ENCODE measurements at places on chromosomes 4 and X.

DNA sequence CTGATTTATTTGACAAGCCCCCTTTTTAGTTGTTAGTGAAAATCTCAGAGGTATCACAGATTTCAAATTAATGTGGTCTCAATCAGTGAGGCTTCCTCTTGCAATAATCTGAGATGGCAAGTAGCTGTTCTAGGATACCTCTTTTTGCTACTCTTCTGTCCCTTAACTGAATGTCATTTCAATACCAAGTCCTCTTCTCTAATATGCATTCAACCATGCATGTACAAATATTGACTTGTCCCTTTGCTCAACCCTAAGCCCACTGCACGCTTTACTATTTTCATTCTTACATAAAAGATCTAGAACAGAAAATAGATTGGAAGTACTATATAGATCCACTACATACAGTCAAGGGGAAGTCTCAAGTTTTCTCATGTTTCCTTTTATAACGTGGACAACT lies 164.2 kb downstream of the CBR4 start:
- DNase-seq = no peak

GRCh38 chrX:134186362-134187121 lies 50.4 kb upstream of the CCDC160 start:
- DNase-seq = no peak

DNA sequence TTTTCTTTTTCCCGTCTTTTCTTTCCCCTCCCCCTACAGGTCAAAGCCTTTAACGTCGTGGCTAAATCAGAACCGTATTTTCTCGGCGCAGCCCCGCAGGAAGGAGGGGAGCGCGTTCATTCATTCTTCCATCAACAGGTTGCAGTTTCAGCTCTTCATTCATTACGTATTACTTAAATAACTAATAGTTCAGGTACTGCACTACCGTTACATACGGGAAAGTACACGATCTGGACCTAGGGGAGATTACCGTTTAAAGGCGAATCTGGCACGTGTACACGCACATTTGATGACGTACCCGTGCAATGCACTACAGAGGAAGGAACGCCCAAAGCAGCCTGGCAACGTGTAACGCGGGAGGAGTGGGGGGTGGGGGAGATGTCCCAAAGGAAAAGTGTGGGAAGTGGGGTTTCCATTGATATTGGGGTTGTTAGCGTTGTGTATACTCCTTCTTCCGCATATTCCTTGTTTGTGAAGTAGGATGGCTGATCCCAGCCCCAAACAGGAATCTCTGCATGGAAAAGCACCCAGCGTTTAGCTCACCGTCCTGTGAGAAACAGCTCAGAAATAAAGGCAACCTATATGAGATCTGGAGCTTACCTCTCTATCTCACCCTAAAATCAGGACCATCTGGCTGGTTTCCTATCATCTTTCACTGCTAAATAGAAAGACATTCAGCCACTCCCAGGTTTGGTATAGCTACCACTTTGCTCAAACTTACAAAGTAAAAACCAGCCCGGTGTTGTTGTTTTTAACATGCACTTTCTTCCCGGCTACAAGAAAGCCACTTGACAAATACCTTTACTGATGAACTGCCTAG lies 585 bp upstream of the SEC24D start:
- DNase-seq = peak; percentile 61

- DNase-seq = no peak
Measured at GRCh38 chr4:40536032-40536431, 93.6 kb downstream of the RBM47 start.

- peak; percentile 45 for DNase-seq
Measured at GRCh38 chr4:109559625-109559982, 442 bp upstream of the MCUB start.

GRCh38 chr4:37890801-37891259 lies at the start of gene TBC1D1:
TSS of gene TBC1D1 (plus strand) at chr4:37891084. CDS start at chr4:37902096, 11,012 bp downstream.
- DNase-seq = peak; percentile 95

- DNase-seq = peak; percentile 42
Measured at GRCh38 chr4:89422441-89422990, 114.9 kb upstream of the GPRIN3 start.

DNA sequence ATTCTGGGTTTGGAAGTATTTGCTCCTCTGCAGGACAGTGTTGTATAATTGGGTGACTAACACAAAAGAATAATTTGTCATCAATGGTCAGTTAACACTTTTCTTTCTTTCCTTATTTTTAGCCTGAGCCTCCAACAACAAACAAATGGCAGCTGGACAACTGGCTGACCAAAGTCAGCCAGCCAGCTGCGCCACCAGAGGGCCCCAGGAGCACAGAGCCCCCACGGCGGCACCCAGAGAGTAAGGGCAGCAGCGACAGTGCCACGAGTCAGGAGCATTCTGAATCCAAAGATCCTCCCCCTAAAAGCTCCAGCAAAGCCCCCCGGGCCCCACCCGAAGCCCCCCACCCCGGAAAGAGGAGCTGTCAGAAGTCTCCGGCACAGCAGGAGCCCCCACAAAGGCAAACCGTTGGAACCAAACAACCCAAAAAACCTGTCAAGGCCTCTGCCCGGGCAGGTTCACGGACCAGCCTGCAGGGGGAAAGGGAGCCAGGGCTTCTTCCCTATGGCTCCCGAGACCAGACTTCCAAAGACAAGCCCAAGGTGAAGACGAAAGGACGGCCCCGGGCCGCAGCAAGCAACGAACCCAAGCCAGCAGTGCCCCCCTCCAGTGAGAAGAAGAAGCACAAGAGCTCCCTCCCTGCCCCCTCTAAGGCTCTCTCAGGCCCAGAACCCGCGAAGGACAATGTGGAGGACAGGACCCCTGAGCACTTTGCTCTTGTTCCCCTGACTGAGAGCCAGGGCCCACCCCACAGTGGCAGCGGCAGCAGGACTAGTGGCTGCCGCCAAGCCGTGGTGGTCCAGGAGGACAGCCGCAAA lies 106.0 kb downstream of the KLHL8 start:
- DNase-seq = no peak

GRCh38 chr4:25914670-25915352 lies 791 bp downstream of the SMIM20 start:
- DNase-seq = no peak

- no peak for DNase-seq
Measured at GRCh38 chrX:24200133-24200532, 50.6 kb downstream of the ZFX start.

DNA sequence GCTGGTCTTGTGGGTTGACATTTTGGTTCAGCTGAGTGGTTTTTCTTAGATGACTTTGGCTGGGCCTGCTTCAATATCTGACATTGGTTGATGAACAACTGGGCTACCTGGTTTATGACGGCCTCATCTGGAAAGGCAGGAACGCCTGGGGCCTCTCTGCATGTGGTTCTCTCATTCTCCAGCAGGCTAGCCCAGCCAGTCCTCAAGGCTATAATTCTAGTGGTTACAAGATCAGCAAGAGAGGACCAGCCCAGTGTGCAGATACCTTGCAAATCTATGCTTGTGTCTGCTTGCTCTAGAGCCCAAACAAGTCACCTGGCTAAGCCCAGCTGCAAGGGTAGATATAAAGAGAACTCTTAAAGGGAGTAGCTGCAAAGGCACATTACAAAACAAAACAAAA lies 214.2 kb upstream of the PUDP start:
- DNase-seq = no peak

GRCh38 chr4:170666909-170667308 lies 577.2 kb upstream of the AADAT start:
- DNase-seq = no peak

- no peak for DNase-seq
Measured at GRCh38 chr4:158065176-158065575, 107.6 kb downstream of the GASK1B start.

GRCh38 chrX:23263892-23264291 lies 70.8 kb upstream of the PTCHD1 start:
- DNase-seq = no peak

GRCh38 chrX:8520791-8521190 lies 56.2 kb downstream of the VCX3B start:
- DNase-seq = no peak

DNA sequence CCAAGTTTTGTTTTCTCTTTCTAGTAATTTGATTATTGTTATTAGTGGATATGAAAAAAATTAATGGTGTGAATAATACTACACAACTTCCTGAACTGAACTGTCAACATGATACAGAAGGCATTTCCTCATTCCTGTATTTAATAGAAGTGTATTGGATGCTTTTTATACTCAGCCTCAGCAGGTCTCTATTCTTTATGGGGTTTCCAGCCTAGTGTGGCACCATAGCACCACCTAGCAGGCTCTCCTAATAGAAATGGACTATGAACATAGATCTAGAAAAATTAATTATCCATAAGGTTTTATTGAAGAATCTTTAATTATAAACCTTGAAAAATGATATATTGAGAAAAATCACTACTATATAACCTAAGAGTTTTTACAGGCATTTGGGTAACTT lies 52.4 kb downstream of the GLRB start:
- DNase-seq = peak; percentile 4

DNA sequence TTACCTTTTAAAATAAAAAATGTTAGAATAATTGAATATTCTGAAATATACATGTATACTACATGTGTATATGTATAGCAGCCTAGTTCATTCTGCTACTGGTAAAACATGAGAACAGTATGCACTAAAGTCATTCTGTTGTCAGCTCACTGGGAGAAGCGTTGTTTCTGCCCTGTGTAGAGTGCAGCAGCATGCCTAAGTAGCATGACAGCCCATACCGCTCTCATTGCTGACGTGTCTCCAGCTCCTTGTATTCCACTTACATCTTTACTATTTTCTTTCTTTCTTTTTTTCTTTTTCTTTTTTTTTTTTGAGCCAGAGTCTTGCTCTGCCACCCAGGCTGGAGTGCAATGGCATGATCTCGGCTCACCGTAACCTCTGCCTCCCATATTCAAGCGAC lies 90.7 kb downstream of the KLHL8 start:
- DNase-seq = no peak

DNA sequence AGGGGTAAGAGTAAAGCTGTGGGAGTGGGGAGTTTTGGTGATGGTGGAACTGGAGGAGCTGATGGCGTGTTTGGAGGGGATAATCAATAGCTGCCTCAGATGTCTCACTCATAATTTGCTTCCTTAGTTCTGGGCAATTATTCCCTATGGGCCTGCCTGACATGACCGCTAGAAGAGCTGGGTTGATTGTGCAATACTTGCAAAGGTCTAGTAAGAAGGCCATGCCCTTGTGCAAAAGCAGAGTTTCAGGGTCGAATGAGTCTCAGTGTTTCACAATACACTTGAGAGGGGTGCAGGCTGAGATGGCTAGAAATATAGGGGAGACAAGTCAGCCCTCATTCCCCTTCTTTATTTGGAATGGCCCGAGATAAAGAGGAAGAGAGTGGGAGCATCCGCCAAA lies 858.4 kb upstream of the POU3F4 start:
- DNase-seq = no peak

GRCh38 chrX:68697465-68698125 lies 50.1 kb downstream of the STARD8 start:
- DNase-seq = no peak

GRCh38 chrX:46673620-46674359 lies 85.1 kb downstream of the SLC9A7 start:
- DNase-seq = no peak

GRCh38 chr4:35238793-35239192 lies 1005.5 kb downstream of the ARAP2 start:
- no peak for DNase-seq

DNA sequence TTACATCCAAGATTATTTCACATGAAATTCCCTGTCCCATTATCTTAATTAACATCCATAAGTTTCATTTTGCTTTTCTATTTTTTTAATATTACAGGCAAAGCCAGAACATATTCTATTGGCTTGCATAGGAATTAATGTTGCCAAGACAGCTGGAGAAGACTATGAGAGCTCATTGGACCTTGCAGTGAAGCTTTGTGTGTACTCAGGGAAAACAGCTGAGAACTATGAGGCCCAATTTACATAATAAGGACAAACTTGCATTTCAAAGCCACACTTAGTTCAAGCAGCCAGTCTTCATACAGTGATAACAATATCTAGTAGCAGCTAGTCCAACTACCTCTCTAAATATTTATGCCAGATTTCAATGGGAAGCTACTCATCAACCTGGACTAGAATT lies 134.4 kb downstream of the DDX53 start:
- DNase-seq = no peak

DNA sequence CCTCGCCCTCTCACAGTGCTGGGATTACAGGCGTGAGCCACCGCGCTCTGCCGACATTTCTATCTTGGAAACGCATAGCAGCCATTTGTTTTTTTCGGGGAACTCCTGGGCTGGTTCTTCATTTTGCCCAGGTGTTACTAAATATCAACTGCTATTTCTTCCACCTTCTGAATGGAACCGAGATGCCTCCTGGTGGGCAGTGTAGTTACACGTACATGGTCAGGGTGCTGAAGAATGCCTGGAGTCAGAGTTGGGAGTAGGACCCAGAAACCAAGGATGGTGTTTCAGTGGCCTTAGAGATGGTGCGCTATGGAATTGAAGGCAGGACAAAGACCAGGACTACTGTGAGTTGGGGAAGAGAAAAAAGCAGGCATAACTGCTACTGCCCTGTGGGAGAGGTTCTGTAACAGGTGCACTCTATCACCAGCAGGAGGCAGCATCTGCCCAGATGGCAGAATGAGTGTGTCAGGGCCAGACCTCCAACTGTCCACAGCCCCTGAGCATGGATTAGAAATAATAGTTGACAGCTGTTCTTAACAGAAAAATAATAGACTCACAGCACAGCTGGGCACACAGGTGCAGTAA lies 81.7 kb downstream of the ZC4H2 start:
- DNase-seq = peak; percentile 54

DNA sequence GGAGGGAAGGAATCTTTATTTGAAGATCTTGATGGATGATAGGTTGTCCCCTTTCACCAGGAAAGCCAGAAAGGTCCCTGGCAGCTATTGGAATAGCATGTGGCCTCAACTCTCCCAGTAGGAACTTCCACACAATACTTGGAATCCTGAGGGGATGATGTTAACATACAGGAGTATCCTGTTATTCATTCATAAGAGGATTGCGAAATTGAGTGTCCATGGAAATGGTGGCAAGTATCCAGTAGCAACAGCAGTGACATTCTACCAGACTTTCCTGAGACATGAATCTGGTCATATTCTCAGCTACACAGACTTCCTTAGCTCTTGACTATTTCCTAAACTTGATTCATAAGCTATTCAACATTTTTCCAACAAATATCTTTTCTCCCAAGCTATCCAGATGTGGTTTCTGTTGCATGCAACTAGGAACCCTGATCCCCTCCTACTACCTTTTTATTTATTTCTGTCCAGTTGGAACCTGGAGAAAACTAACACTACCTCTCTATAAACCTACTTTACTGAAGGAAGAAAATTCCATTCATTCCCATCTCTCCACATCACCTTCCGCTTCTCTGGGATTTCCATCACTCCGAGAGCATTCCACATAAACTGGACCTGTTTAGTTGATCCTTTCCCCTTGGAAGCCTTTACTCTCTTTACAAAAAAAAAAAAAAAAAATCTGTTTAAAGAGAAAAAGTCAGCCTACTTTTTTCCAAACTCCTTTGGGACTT lies 101.8 kb downstream of the ANXA5 start:
- no peak for DNase-seq
